ENCODE measurements at places on chromosomes 3 and 15. TPM values are rescaled to one million over a fixed set of nuclear protein-coding genes. Genes with fewer than 3 reads are reported as not detected.
A peak's percentile ranks its signal among the peaks of the same experiment; 100 is the strongest.

- peak; percentile 97 for DNase-seq
These were observed 88.0 kb upstream of the IGF1R start for GRCh38 chr15:98560338-98560737.

DNA sequence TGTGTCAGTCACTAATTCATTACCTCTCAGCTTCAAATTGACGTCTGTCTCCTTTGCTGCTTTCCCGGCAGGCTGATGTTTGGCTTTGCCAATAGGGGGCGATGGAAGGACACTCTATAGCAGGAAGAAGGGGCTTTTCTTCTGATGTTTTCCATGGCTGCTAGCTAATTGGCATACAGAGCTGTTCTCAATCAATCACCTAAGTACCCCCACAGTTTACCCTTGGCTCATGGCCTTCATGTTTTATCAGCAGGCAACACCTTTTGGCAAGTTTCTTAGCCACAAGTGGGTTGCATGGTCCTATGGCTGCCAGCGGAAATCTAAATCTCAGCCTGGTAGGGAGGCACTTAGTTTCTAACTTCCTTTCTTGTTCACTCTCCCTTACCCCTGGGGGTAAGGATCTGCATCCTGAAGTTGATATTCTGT is 45.0 kb downstream of the ESYT3 start:
- peak; percentile 15 for DNase-seq

DNA sequence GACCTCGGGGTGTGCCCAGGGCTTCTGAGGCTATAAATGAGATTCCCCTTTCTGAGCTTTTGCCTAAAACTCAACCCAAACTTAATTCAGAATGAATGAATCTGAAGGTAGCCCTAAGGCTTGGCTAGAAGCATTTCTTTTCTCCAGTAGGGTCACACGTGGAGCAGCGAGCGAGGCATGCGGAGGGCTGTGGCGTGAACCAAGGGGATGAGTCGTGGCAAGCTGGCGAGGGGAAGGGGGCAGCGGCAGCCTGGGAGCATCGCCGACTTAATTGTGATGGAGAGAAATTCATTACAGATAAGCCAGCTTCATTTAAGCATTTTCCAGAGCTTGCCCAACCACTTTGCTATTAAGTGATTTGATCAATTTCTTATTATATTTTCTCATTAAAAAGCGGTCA is 79.9 kb downstream of the CHSY1 start:
- no peak for DNase-seq

- peak; percentile 68 for DNase-seq
These were observed 172.4 kb upstream of the TOPAZ1 start for GRCh38 chr3:44069276-44069675.

GRCh38 chr3:32837789-32838188 is 20.0 kb downstream of the TRIM71 start:
- DNase-seq, result no peak

DNA sequence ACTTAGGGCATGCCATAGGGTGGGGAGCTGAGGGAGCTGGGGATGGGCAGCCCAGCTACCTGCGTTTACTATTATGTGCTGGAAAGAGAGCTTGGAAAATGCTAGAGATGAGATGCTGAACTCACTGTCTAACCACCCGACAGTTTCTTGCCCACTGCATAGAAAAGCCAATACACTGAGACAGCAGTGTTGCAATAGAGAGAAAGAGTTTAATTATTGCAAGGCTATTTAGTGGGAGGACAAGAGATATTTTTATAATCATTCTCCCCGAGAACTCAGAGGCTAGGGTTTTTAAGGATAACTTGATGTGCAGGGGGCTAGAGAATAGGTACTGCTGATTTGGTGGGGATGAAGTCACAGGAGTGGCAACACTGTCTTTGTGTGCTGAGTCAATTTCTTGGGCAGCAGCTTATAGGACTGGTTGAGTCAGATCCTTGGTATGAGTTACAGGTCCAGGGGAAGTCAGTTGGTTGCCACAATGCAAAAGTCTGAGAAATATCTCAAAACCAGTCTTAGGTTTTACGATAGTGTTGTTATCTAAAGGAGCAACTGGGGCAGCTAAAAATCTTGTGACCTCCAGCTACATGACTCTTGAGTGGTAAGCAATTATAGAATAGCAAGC is 205.9 kb downstream of the GABRG3 start:
- DNase-seq, result no peak

DNA sequence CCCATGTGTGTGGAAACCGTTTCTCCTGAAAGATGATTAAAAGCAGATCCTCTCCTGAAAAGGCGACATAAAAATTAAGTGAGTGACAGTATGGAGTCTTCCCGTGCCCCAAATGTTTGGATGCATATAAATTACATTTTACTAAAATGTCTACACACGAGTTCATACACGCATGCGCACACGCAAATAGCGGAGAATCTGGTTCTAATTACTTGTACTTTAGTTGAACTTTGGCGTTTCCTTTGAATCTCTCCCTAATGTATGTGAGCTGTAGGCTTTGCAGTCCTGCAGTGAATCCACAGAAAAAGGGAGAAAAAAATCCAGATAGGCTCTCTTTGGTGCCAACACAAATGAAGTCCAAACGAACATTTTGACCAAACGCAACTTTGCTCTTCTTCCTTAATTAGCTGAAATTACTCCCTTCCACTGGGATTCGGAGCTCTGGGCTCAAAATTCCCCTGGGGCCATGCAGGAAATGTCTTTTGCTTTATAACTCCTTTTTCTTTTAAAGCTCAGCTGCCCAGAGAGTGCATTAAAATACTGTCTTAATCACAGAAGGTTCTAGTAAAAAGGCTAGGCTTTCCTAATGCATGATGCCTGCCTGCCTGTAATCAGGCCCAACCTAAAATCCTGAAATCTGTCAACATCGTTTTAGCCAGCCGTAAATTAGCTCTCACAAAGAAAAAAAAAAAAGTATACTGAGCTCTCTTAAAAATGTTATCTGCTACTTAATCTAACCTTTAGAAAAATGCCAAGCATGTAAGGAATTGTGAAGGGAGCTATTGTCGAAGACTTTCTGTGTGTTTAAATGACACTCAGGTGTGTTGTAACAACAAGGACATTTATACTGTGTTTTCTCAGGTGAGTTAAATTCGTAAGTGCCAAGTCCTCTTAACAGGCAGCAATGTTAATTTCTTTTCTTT is 26.2 kb downstream of the RARB start:
- DNase-seq, result peak; percentile 36

- DNase-seq, result no peak
These were observed 124.8 kb downstream of the DMXL2 start for GRCh38 chr15:51497806-51498205.

DNA sequence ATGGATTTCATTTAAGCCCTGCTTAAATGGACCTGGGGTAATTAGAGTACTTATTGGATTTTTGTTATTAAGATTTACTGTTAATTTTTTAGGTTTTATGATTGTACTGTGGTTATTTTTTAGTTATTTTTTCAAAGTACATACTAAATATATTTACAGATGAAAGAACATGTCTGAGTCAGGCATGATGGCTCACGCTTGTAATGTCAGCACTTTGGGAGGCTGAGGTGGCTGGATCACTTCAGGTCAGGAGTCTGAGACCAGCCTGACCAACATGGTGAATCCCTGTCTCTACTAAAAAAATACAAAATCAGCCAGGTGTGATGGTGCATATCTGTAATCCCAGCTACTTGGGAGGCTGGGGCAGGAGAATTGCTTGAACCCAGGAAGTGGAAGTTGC is 16.2 kb upstream of the RPL24 start:
- peak; percentile 46 for DNase-seq

DNA sequence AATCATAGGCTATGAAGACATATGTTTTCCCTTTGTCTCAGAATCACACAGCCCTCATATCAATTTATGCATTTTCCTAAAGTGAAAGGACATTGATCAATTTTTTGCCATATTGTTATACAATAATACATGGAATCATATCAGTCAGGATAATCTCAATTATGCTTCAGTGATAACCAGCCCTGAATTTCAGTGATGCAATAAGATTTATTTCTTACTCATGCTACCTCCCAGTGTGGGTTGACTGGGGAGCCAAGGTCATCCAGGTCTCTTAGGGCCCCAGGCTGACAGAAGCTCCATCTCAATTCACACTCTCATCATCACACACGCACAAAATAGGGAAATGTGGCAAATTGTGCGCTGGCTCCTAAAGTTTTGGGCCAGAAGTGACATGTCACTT is 44.2 kb upstream of the TNIK start:
- DNase-seq, result no peak

NPAP1 gene
- not detected for polyA plus RNA-seq

DNA sequence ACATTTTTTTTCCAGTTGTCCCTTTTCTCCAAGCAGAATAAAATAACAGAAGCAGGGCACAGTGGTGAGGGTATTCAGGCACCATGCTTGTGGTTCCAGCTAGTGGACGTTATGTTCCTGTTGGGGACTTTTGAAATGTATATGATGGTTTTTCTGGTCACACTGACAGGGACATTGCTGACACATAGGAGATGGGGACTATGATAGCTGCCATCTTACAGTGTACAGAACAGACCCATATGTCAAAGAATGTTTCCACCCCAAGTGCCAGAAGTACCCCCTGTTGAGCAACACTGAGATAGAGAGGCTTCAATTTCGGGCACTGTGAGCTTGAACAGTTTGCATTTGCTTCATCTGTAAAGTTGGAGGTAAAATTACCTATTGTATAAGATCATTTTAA is 38.6 kb downstream of the MCTP2 start:
- DNase-seq, result no peak

DNA sequence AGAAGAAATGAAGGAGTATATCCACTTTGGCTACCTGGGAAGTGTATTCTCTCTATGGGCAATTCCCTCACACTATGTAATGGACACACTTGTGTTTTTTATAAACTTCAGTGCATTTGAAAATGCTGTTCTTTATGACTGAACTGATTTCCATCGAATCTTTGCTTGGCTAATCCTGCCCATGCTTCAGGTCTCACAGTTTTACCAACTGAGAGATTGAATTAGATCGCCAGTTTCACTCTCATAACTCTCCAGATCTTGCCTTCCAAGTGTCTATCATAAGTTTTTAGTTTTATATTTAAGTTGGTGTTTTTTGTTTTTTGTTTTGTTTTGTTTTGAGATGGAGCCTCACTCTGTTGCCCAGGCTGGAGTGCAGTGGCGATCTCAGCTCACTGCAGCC is 73.5 kb upstream of the MBNL1 start:
- DNase-seq, result no peak

KNG1 gene
- not detected for polyA plus RNA-seq

All from mammary epithelial cell (primary cell).